ENCODE measurements at places on chromosomes 12 and 14.

- no peak for DNase-seq
Measured at GRCh38 chr12:1574865-1575259, 19.5 kb downstream of the FBXL14 start.

- peak; percentile 60 for DNase-seq
Measured at GRCh38 chr12:57611108-57611826, at the start of gene ARHGEF25. Gene ARHGEF25 (plus strand): TSS chr12:57611435. CDS start chr12:57611895, 460 bp downstream.

DNA sequence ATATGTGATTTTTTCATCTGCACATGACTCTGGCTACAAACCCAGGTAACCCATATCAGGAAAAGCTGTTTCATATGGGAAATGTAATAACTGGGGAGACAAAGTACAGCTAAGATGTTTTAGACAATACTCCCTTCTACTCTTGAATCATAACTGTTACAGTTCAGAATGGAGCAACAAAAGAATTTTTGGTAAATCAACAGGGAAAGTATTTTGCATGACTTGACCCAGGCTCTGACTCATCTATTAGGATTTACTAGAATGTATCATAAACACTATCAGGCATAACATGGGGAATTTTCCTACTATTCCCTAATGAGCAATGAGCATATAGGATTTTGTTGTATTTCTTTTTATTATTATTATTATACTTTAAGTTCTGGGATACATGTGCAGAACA lies 553.0 kb downstream of the SLC16A7 start:
- no peak for DNase-seq

DNA sequence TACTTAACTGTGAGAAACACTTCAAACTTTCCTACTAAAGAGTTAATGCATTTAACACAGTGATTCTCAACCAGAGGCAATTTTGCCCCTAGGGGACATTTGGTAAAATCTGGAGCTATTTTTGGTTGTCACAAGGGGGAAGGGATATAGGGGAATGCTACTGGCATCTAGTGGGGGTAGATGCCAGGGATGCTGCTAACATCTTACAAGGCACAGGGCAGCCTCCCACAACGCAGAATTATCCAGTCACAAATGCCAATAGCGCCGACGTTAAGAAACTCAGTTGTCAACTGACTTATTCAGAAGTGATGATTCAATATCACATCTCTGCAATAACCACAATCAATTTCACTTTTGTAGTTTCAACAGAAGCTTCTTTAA lies 2.0 kb downstream of the EEA1 start:
- DNase-seq, result no peak

- DNase-seq, result no peak
Measured at GRCh38 chr14:64692986-64693809, 11.0 kb upstream of the PLEKHG3 start.

DNA sequence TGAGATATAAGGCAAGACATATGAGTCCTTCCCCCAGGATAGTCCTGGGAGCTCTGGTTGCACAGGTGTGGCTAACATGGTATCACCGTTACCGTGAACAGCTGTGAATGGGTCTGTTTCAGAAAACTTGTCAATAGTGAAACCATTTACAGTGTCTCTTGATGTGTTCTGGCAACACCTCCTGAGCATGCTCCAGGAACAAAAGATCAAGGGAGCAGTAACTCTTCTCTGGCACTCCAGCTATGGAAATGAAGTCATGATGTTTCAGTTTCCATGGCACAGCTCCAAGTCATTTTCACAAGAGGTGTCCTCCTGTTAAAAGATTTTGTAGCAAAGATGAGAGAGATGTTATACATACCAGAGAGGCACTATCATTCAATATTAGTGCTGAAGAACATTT lies 253.7 kb downstream of the SNAPC1 start:
- DNase-seq, result no peak

GRCh38 chr12:78746001-78746400 lies 118.6 kb upstream of the SYT1 start:
- DNase-seq, result no peak

DNA sequence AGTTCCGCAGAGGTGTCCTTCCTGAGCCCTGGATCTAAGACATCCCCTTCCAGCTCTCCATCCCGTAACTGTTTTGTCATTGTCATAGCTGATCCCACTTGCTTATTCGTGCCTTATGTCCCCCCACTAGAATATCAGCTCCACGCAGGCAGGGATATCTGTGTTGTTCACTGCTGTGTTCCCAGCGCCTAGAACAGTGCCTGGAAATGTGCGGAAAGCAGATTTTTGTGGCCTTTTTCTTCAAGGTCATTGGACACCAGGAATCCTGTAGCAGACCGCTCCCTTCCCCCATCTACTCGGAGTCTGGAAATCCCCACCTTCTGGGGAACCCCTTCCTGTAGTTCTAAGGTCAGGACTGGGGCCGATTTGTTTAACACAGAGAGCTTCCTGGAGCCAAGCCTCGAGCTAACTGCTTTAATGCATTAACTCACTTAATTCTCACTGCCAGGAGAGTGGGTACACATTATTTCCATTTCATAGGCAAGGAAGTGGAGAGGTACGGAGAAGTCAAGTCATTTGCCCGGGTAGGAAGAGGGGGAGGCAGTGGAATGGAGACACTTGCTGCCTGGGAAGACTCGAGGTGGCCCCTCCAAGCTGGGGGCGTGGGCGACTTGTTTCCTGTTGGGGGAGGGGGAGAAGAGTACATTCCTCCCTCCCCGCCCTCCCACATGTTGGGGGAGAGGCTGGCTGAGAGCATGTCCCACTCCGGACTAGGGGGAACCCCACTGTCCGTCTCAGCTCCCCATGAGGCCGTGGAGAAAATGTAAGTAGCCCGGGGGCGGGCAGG lies 1.2 kb upstream of the SH2B3 start:
- DNase-seq, result peak; percentile 72

DNA sequence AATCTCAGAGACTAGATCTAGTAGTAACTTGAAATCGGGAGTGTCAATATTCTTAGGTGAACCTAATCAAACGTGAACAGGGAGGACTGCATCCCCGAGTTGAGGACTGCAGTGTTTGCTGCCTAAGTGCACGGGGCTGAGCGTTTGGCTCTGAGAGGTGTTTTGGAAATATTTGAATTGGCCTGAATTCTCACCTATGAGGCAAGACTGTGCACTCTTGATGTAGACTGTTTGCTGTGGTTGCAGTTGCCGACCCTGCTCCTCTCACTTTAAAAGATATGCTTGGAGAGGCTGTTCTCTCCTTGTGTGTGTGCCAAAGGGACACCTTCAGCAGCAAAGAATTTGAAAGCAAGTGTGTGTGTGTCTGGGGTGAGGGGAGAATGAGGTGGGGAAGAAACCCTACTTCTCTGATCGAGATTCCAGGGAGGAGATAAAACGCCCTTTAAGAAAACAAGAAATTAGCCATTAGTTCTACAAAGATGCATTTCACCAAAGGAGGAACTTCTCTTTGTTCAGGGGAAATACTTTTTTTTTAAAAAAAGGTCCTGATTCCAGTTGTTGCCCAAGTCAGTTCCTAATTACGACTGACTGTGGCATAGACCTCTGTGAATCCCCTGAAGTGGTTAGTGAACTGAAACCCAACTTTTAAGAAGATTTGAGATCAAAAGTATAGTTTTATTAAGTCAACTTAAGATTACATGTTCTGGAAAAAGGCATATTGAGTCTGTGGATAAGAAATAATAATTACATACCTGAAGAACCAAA lies 106.6 kb downstream of the DYRK2 start:
- no peak for DNase-seq

DNA sequence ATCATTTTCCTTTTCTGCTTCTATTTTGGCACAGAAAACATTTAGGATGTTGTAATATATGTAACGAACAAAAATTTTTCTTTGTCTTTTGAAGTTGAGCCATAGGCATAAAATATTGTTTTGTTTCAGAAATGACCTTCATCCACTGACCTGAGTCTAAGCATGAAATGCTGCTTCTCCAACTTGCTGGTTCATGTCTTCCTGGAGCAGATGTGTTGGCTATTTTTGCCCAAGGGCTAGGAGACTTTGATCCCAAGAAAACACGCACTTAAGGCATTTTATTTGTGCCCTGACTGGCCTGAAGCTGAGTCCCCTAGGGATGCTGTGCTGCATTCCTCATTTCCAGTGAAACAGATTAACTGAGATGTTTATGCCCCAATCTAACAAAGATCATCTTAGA lies 27.2 kb upstream of the ALG10B start:
- no peak for DNase-seq

GRCh38 chr12:88247241-88247643 lies 105.1 kb downstream of the TMTC3 start:
- no peak for DNase-seq

DNA sequence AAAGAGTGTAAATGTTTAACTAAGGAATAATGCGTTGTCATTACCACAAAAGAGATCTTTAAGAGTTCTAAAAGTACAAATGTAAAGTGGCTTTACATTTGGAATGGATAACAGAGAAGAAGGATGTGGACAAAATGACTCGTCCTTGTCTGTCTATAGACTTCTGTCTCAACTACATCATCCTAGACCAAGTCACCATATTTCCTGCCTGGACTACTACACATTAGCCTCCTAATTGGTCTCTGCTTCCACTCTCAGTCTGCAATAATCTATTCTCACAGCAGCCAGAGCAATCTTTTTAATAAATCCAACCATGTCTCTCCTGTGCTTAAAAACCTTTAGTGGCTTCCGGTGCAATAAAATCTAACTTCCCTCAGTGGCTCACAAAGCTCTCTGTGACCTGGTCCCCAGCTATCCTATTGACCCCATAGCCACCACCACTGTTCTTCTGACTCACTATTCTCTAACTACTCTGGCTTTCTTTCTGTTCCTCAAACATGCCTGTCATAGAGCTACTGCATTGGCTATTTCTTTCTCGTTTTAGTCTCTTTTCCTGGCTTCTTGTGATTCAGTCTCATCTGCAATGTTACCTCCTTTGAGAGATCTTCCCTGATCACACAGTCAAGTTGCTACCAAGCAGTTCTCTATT lies 91.1 kb downstream of the MYF5 start:
- DNase-seq, result no peak

DNA sequence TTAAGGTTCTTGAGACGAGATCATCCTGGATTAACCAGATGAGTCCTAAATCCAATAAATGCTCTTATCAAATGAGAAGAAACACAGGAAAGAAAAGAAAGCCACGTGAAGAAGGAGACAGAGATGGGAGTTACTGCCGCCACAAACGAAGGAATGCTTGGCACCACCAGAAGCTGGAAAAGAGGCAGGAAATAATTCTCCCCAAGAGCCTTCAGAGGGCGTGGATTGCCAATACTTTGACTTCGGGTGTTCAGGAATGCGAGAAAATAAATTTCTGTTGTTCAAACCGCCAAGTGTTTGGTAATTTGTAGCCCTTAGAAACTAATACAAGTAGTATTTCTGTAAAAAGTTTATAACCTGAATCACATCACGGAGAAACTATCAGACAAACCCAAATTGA lies 31.3 kb downstream of the ABCD2 start:
- DNase-seq, result no peak

DNA sequence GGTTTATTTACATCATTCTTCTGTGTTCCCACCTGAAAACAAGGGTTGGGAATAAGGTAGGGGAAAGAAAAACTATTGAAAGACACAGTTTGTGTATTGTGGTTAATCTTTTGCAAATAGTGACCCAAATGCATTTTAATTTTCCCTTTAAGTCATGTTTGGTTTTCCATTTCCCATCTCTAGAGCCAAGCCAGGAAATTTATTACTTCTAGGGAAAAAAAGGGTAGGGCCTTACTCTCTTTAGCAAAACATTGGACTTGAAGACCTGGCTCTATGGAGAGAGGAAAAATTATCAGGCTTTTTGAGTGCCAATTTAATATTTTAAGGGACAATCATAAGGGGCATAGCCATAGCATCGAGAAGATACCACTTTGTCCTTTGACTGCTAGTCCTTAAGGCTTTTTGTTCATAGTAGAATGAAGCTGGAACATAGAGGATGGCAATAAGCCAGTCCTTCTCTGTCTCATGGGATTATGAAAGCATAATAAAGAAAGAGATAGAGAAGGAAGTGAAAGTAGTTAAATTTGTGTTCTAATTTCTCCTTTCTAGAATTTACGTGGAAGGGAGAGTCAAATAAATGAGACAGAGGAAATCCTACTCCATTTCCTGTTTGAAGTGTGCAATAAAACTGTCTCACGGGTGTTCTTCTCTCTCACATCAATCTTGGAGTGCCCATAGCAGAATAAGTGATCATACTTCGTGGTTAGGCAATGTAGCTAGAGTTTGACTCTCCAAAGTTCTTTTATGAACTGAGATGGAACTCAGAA lies 50.9 kb upstream of the PPFIA2 start:
- no peak for DNase-seq

- no peak for DNase-seq
Measured at GRCh38 chr12:4147031-4147481, 126.5 kb upstream of the CCND2 start.

DNA sequence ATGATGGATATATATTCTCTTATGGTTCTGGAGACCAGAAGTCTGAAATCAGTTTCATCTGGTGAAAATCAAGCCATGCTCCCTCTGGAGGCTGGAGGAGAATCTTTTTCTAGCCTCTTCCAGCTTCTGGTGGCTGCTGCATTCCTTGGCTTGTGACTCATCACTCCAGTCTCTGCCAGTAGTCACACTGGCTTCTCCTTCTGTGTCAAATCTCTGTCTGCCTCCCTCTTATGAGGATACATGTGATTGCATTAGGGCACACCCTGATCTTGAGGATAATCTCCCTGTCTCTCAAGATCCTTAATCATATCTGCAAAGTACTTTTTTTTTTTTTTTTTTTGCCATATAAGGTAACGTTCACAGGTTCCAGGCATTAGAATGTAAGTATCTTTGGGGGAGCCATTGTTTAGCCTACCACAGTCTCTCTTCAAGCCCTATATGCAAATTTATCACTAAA lies 17.7 kb downstream of the DNAL1 start:
- DNase-seq, result no peak

DNA sequence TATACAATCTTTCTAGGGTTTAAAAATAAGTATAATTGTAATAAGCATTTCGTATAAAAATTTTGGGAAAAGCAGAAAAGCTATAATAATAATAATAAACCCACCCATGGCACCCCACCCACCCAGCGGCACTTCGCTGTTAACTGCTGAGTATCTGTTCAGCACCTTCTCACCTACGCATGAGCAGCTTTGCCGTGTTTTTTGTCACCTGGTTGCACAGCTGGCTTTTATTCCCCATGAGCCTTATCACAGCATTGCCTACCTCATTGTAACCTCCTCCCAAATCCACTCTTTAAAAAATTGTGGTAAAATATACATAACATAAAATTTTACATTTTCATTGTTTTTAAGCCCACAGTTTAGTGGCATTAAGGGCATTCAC lies 34.7 kb downstream of the CYP46A1 start:
- no peak for DNase-seq

DNA sequence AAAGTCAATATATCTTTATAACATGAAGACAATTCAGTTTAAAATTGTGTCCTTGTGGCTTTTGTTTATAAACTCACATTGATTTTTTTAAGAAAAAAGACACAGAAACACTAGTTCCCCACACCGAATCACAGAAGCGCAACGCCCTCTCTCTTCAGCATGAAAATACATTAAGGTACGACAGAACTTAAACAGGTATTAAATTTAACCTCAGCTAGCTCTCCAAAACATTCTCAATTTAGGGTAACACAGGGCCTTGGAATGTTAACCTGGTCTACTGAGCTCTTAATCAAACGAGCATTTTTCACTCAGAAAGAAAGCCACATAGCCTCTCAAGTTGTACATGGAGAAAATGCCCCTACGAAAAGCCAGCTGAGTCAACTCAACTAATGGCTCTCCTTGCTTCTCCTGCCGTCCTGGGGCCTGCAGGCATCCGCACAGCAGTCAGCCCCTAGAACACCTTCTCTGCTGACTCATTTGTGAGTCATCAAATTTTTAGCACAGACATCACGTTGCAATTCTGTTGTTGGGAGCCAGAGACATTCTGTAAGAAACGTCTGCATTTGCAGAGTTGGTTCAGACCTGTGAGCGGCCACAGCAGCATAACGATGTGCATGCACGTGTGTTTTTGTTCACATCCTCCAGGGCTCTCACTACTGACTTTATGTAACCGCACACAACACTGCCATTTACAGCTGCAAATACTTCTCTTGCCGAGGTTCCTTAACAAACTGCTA lies 141.6 kb downstream of the ITPR2 start:
- no peak for DNase-seq

All from endothelial cell (in vitro differentiated cells).